ENCODE measurements at places on chromosomes 7 and 10. TPM values are rescaled to one million over a fixed set of nuclear protein-coding genes. Genes with fewer than 3 reads are reported as not detected.

SORBS1 gene
- total RNA-seq, result 12.7 TPM

OR2A12 gene
- not detected for total RNA-seq

ABCC2 gene
- 0.44 TPM for total RNA-seq

TET1 gene
- 47.6 TPM for total RNA-seq

ANKRD30A gene
- not detected for total RNA-seq

NUTM2A gene
- 0.04 TPM for total RNA-seq

DNA sequence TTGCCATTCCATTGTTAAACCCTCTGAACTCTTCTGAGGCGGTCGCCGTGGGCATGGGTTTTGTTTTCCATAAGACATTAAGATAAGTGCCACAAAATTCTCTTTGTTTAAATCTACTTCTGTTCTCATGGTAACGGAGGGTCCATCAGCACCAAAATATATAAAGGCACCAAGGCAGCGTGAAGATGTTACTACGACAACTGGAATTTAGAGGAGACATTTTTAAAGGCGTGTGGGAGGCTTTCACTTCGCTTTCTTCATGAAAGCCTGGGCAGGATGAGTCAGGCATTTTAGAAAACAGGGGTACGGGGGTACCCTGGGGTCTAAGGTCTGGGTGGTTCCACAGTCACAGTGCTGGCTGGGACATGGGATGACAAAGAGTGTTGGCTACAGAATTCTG lies 34.0 kb downstream of the SMKR1 start:
- DNase-seq, result peak; percentile 10

- DNase-seq, result no peak
Measured at GRCh38 chr10:47419421-47419820, 35.3 kb upstream of the ZNF488 start.

- DNase-seq, result no peak
Measured at GRCh38 chr7:32591938-32592337, 96.6 kb downstream of the AVL9 start.

- DNase-seq, result no peak
Measured at GRCh38 chr7:25216837-25217236, 11.4 kb downstream of the NPVF start.

DNA sequence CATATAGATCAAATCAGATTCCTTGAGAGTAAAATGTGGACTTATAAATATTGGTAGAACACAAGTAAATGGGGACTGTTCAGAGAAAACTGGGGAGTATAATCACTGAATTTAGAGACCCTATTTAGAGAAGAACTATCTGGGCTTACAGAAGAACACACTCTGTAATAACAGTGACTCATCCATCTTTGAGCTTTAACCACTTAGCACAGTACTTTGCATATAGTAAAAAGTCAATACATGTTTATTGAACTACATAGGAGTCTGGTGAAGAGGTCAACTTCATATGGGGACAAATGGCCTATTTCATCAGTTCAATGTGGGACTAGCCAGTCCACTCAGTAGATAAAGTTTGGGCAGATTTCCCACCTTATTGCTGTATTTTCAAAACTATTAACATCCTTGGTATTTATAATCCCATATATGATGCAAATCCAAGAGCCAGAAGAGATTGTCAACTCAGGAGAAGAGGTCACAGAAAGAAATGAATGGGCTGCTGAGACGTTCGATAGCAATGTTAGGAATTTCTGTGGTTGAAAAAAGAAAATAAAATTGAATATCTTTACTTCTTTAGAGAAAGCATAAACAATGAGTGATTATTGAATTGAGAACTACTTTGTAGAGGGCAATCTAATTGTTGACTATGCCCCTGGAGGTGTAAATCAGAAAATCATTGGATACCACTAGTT lies 119.3 kb upstream of the CACNA2D1 start:
- DNase-seq, result no peak
